Activated naive CD4-positive, alpha-beta T cell (primary cell): ENCODE measurements at places on chromosomes 5 and 9.
A peak's percentile ranks its signal among the peaks of the same experiment; 100 is the strongest.

DNA sequence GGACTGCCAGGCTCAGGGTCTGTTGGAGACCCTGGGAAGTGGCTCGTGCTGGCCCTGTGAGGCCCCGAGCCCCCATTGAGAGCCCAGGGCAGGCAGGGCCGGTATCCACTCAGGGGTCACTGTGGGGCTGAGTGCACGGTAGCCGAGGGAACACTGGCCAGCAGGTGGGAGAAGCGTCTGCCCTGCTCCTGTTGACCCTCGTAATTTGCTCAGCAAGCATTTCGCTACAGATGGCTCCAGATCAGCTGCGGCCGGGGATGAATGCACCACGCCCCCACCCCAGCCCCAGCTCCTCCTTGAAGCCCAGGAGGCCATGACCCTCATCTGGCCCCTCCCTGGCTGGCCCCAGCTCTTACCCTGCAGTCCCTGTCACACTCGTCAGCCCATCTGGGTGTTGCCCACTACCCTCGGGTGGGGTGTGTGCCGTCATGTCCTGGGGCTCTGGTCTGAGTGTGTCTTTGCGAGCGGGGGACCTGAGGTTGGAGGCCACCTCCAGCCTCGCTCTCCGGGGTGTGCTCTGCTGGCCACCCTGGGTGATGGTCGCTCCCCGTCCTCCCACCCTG is 6.1 kb upstream of the NRARP start:
- no peak for DNase-seq

- no peak for DNase-seq
Observed at GRCh38 chr5:163898873-163899272, 393.5 kb downstream of the MAT2B start.

- DNase-seq: no peak
Observed at GRCh38 chr9:86337469-86338108, 16.6 kb downstream of the TUT7 start.

DNA sequence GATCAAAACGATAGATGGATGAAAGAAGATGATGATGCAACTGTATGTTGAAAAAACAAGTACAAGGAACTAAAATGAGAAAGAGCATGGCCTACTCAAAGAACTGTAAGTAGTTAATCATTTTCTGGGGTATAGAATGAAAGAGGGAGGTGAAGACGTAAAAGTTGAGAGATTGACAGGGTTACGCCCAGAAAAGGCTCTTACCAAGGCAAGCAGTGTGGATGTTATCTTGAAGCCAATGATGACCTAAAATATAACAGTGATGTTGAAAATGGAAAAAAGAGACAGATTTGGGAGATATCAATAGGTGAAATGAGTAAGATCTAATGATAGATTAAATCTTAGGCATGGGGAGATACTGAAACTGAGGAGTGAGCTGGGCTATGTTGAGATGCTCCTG is 80.4 kb upstream of the GNAQ start:
- no peak for DNase-seq

DNA sequence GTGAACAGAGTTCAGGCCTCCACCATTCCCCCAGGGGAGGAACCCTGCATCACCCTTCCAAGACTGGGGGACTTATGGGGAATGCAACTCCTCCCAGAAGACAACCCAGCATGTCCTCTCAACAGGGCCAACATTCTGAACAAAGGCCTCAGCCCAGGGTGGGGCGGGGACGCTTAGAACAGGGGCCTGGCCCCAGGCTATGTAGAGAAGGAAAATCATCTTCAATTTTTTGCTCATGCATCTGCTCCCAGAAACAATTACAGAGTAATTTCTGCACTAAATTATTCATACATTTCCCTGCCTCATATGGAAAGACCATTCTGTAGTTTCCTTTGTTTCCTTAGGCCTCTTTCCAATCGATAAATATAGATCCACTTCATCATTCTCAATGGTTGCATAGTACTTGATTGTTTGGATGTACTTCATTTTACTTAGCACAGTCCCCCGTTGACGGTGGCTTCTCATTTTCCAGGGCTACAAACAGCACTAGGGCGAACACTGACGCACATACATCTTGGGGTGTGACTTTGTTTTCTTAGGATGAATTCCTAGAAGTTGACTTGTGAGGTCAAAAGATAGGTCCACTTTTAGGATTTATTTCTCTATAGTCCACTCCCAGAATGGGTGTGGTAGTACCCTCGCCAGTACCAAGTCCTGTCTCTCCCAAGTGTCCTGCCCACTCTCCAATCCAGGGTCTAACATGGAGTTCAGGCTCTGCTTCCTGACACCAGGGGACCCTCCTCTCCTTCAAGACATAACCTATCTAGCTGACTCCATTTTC is 27.2 kb upstream of the SMU1 start:
- DNase-seq: no peak

DNA sequence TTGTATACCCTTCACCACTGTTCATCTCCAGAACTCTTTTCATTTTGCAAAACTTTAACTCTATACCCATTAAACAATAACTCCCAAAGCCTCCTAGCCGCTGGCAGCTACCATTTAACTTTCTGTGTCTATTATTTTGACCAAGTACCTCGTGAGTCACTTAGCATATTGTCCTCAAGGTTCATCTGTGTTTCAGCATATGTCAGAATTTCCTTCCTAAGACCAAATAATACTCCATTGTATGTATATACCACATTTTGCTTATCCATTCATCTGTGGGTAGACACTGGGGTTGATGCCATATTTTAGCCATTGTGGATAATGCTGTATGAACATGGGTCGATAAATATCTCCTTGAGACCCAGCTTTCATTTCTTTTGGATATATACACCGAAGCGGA is 17.4 kb downstream of the ERBIN start:
- no peak for DNase-seq

- DNase-seq: no peak
Observed at GRCh38 chr5:22611327-22611726, 241.8 kb downstream of the CDH12 start.

DNA sequence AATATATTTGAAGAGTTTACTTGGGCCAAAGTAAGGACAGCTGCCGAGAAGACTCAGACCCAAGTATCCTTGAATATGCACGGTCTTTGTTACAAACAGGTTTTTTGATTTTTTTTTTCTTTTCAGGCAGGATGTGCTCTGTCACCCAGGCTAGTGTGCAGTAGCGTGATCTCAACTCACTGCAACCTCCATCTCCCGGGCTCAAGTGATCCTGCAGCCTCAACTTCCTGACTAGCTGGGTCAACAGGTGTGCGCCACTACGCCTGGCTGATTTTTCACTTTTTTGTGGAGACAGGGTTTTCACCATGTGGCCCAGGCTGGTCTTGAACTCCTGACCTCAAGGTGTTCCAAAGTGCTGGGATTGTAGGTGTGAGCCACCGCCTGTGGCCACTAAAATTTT is 27.4 kb downstream of the JMY start:
- no peak for DNase-seq

DNA sequence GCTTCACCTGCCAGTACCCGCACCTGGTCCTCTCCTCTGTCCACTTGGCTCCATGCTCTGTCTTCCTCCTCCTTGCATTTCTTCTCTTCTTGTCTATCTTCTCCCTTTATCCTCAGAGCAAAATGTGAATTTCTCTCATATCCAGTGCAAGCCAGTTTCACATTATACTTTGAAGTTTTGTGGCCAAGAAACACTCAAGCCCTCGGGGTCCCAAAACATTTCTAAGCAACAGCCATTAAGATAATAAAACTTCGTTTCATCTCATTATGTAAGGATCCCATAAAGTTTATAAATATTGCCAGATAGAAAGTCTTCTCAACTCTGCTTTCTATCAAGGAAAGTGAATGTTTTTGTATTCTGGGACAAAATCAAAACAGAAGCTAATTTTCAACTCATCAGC is 178.8 kb downstream of the SNX18 start:
- DNase-seq: no peak

GRCh38 chr5:135127439-135128240 is 93.6 kb upstream of the PITX1 start:
- DNase-seq: no peak

GRCh38 chr5:80255811-80256712 is at the start of gene SERINC5:
Gene SERINC5 (minus strand): TSS chr5:80256048. CDS start chr5:80255922, 126 bp downstream.
- peak; percentile 72 for DNase-seq

DNA sequence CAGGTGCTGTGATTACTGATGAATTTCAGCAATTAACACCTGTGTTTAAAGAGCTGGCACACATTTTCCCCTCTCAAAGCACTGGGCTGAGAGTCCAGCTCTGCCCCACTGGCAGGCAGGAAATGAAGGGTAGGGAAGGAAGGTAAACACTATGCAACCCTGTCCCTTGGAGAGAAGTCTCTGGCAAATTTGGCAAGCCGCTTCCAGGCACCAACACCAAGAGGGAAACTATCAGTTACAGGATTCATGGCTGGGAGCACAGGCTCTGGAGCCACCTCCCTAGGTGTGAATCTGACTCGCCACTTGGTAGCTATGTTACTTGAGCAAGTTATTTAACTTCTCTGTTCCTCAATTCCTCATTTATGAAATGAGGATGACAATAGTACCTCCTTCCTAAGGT is 3.3 kb downstream of the ANKS6 start:
- DNase-seq: no peak

DNA sequence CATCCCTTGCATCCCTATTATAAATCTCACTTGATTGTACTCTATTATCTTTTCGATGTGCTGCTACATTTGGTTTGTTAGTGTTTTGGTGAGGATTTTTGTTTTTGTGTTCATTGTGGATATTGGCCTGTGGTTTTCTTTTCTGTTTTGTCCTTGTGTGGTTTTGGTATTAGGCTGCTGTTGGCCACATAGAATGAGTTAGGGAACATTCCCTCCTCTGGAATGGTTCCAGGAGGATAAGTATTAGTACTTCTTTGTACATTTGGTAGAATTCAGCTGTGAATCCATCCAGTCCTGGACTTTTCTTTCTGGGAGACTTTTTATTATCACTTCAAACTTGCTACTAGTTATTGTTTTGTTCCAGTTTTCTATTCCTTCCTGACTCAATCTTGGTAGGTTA is 287.2 kb downstream of the CWC27 start:
- DNase-seq: no peak

DNA sequence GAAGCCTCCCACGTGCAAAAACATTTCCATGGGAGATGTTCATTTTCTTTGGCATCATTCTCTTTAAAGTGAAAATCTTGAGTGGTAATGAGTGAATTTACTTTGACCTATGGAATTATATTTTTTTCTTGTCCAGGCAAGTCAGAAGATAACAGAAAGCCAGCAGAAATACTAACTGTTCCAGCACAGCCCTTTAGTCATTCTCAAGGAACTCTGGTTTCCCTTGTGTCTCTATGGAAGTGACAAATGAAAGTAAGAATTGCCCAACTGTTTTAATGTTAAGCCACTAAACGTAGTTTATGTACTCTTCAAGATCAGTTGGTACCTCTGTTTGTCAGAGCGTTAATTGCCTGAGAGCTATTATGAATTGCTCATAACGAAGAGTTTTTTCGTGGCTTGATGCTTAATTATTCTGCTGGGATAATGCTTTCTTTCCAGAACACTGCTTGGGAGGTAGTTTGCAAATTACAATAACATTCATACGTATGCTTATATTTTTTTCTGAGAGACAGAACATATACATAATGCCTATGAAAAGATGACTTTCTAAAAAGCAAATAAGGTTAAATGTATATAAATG is 84.5 kb upstream of the CER1 start:
- DNase-seq: no peak

DNA sequence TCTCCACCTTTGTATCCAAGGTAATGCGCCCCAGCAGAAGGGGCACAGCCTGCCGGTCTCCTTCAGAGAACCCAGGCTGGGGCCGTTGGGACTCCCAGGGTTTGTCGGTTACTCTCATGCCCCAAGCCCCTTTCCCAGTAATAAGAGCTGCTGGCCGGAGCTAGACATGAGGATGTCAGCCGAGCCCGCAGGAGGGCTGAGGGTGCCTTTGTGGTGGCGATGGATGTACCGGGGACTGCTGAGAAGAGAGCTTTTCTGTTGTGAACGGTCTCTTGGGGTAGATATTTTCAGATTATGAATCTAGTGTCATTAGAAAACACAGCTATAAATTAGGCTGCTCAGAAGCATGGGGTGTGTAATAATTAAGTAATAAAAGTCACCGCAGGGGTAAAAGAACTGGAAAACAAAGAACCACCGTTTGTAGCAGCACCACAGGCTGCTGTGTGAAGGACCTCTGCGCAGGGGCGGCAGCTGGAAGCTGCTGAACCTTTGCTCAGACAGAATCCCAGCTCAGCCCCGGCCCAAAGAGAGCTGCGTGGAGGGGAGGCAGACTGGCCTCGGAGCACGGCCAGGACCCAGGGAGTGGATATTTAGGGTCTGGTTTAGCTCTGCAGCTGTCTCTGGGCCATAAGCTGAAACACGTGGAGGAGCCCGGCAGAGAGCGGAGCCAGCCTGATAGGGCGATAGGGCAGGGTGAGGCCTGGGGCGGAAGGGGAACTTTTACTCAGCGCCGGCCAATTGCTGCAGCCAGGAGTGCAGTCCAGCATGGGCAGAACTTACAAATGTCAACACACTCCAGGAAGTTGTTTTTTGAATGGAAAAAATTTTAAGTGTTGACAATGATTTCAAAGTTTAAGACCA is 50.5 kb upstream of the BARHL1 start:
- DNase-seq: no peak

DNA sequence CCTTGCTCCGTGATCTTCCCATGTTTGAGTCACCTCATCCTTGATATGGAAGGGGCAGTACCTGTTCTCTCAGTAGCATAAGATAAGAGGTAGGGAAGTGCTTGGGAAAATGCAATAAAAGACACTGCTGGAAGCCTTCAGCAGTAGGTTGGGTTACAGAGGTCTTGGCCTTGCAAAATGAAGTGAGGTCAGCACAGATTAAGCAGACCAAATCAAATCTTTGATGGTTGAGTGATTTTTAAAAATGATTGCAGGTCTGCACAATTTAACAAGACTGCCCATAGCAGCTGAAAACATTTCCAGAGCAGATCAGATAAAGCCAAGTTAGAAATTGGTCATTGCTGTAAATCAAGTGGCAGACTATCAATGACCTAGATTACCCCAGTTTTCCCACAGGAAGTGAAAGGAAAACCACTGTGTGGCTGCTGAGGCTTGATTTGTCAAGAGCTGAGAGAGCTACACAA is 32.9 kb downstream of the PALM2AKAP2 start:
- DNase-seq: no peak

DNA sequence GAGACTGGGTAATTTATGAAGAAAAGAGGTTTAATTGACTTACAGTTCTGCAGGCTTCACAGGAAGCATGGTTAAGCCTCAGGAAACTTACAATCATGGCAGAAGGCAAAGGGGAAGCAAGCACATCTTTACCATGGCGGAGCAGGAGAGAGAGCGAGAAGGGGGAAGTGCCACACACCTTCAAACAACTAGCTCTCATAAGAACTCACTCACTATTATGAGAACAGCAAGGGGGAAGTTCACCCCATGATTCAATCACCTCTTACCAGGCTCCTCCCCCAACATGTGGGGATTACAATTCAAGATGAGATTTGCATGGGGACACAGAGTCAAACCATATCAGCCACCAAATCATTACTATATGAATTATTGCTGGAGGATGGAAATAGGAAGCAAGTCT is 30.3 kb upstream of the STX17 start:
- no peak for DNase-seq

- DNase-seq: no peak
Observed at GRCh38 chr9:70641031-70641430, 226.6 kb upstream of the KLF9 start.
